Thymus (tissue), 14 donors: ENCODE measurements at places on chromosomes 4 and X.

GRCh38 chr4:119643306-119644042 lies 14.9 kb upstream of the PDE5A start:
- no peak for DNase-seq

DNA sequence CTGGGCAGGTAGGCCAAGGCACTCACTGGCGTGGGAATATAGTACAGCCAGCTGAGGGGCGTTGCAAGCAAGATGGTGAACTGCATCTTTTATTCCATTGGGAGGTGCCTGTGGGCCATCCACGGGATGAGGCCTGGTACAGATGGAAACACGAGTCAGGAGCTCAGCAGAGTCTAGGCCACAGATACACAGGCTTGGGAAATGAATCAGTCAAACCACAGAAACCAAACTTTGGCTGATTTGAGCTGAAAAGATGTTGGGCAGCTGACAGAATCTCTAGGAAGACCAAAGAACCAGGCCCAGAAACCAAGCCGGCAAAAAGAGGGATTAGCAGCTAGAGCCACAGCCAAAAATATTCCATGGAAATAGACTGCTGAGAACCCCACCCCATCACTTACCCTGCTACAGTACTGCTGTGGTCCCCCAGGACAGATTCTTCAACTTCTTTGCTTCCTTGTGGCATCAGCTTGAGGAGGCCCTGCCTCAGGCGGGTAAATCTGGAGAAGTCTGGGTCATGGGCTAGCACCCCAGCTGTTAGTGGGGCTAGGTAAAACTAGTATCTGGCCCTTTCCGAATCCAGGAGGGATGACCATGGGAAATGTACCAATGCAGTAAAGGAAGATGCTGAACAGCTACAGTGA lies 75.4 kb downstream of the TMEM131L start:
- DNase-seq: no peak

GRCh38 chr4:100848841-100849240 lies 331.0 kb upstream of the EMCN start:
- DNase-seq: peak; percentile 4

- no peak for DNase-seq
Observed at GRCh38 chr4:3294401-3295241, 1.8 kb downstream of the RGS12 start.

DNA sequence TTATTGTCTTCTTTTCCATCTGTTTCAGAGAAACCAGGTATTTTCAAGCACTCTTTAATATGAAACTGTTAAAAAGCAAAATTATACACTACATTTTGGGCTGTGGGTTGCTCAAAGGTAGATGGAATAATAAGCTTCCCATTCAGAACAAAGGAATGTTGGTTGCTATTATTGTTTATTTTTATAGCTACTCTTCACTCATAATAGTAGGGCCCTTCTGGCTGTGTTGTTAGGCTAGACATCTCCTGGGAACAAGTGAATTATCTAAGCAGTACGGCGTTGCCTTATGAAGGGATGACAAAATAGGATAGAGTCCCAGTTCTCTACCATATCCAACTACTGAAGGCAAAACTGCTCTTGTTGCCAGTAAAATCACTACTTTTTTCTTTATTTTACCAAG lies 34.2 kb downstream of the TENM3 start:
- no peak for DNase-seq

DNA sequence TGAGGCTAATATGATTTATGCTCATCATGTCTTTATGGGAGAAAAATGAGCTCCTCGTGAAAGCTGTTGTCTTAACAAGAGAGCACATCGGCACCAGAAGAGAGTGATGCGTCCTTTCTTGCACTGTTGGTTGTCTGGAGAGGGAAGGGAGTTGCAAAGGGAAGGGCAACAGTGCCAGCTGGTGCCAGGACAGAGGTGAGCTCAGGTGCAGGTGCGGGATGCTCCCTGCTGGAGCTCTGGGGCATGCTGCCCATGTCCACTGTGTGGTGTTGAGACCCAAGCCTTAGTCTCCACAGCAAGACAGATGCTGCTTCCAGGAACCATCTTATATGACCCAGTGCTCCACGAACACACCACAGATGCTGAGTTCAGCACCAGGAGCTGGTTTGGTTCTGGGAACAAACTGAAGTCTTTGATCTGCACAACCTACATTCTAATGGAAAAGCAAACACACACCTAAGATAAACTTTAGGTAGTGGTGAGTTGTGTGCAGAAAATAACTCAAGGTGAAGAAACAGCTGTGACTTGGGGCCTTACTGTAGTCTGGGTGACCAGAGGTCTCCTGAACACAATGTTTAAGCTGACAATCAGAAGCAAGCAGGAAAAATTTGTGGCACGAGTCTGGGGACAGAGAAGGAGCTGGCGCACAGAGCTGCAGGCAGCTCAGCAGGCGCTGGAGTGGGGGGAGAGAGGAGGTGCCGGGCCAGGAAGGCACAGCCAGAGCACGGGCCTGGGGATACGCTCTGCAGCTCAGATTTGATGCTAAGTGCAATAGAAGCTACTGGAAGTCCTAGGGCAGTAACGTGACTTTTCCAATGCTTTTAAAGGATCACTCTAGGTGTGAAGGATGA lies 73.2 kb downstream of the HAUS3 start:
- DNase-seq: no peak

DNA sequence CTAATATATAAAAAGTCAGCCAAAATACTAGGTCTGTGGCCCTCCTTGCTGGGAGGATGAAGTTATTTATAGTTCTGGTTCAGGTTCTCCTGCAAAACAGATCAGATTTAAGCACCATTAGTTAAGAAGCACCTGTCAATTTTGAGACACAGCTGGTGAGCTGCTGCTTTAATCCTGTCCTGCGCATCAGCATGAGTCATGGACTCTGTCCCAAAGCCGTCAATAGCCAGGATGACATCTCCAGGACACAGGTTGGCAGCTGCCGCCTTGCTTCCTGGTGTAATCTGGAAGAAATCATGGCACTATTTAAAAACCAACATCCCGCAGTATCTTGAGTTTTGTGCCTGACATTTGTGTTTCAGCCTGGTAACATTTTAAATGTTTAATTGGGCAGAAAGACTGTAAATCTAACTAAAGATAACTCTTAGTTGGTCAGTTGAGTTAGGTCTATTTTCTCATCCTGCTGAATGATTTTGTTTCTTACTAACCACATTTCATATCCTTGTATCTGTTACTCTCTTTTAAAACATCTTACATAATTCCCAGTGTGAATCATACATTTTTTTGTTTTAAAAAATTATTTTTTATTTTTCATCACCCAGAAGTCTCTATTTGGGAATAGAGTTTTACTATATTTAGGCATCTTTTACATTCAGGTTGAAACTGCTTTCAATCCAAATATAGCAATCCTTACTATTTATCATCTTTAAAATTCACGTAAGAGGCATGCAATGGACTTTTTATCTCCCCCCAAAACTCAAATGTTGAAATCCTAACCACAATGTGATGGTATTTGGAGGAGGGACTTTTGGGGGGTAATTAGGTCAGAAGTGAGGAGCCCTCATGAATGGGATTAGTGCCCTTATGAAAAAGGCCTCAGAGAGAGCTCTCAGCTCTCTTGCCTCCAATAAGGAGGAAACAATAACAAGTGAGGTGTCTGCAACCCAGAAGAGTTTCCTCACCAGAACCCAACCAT lies 10.1 kb downstream of the PDLIM3 start:
- DNase-seq: no peak
